Midbrain (tissue), 1 donor: ENCODE measurements at places on chromosomes 7 and 10.
A peak's percentile ranks its signal among the peaks of the same experiment; 100 is the strongest.

DNA sequence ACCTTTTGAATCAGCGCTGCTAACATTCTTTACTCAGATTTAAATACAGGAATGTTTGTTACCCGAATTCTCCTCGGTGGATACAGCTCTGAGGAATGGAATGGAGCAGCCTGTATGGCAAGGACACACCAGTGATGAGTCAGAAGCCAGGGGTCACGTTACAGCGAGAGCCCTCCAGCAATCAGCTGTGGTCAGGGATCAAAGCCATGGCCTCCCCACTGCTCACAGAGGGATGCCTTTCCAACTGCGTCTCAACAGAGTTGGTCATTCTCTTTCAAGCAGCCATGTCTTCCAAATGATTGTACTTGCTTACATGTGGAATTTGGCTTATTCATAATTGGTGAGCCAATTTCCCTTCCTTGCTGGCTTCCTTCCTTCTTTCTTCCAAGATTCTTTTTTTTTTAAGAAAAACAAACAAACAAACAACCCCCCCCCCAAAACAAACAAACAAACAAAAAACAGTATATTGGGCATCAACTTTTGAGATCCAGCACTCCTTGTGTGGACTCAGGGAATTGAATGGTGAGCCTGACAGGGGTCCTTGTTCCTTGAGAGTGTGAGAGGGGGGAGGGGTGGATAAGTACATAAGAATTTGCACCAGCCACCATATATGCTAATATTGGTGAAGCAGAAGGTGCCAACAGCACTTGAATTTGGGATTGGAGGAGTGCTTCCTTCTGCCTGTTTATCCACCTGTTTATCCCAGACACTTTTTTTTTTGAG, 100.2 kb downstream of the ATXN7L1 start:
- no peak for DNase-seq

DNA sequence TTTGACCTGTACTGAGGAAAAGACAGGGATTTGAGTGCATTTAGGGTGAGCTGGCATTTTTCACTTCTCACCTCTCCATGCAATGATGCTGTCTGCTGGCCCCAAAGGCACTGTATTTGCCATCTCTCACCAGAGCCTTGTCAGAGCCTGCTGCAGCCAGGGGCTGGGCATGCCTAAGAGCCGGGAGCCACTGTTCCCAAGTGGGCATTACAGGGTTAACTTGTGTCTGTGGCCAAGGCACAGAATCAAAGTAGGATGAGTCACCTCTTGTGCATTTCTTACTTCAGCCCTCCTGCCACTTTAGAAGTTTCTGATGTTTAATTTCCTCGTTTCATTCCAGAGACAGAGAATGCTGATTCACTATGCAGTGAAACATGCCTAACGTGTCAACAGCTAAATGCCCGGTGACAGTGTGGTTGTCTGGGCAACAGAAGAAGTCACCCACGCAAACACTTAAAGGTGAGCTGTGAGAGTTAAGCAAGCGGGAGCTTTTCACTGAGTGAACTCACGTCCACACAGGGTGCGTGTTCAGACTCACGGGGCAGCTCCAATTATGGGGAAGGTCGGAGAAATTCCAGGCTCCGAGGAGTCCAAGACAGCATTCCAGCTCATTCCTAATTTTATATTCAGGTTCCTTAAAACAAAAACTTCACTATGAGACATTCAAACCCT, 57.1 kb upstream of the IGFBP3 start:
- DNase-seq, result no peak

DNA sequence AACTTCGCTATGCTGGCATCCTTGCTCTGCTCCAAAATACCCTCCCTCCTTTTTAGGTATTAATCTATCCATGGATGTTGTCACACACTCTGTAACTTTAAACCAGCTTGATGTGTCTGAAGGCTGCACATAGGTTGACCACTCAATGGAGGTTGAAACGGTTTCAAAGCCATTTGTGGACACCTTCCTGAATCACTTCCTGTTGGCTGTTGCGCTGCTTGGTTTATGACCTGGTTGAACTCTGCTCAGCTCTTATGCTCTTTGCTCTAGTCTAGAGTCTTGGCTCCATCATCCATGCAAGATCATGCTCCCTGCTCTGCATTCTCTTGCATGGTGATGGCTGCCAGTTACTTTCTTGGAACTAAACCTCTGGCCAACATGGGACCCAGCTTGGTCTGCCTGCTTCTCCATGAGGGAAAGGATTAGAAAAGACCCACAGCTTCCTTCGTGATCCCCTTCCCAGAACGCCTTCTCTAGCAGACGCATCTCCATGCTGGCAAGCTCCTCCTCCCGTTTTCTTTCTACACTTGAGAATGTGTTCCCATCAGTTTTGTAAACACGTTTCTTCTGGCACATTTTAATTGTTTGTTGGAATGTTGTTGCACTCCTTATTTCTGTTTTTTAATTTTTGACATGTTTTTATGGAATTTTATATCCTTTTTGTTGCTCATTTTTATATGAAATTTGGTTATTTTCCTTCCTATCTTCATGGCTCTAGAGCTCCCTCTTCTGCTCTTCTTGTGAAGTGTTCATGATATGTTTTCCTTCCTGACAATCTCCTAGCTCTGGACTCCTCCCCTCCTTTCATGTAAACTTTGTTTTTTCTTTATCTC, 149.8 kb downstream of the XPNPEP1 start:
- DNase-seq, result no peak

DNA sequence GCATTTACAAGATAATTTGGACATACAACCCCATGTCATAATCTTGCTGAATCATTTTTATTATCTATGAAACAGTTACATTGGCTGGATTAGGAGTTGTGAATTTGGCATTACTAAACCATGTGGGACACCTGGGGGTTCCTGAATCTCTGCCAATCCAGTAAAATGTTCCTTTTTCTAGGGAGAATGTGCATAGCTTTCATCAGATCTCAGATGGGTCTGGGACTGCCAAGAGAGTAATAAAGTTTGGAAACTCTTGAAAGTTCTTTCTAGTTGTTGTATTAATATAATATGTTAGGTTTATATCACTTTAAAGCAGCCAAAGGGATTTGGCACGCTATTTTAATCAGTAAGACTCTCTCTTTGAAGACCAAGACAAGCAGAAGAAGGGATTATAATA, 62.7 kb downstream of the SEMA3E start:
- no peak for DNase-seq

DNA sequence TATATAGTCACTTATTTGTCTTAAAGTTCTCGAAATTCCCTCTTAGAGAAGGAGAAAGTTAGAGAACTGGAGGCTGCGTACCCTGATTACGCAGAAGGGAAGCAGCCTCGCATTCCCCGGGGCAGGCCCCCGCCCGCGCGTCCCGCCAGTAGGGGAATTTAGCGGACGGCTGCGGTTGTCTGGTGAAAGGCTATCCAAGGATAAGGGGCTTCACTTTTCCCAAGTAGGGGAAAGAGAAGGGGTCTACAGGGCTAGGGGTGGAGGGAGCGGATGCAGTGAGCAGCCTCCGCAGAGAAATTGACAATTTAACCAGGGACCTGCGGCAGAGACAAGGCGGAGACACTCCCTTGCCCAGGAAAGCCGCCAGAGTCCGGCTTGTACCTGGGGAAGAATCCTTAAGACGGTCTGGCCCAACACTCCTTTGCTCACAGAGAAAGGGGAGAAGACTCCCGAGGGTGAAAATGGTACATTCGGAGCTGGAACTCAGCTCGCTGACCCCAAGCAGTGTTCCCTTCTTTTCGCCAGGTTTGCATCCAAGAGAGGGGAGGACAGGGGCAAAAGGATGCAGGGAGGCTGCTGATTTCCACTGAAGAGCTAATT, 994 bp upstream of the MAGI2 start:
- DNase-seq, result peak; percentile 86

- no peak for DNase-seq
Observed at GRCh38 chr7:2093215-2093842, 139.4 kb downstream of the MAD1L1 start.

- DNase-seq, result no peak
Observed at GRCh38 chr7:132536654-132537395, 39.4 kb downstream of the PLXNA4 start.

DNA sequence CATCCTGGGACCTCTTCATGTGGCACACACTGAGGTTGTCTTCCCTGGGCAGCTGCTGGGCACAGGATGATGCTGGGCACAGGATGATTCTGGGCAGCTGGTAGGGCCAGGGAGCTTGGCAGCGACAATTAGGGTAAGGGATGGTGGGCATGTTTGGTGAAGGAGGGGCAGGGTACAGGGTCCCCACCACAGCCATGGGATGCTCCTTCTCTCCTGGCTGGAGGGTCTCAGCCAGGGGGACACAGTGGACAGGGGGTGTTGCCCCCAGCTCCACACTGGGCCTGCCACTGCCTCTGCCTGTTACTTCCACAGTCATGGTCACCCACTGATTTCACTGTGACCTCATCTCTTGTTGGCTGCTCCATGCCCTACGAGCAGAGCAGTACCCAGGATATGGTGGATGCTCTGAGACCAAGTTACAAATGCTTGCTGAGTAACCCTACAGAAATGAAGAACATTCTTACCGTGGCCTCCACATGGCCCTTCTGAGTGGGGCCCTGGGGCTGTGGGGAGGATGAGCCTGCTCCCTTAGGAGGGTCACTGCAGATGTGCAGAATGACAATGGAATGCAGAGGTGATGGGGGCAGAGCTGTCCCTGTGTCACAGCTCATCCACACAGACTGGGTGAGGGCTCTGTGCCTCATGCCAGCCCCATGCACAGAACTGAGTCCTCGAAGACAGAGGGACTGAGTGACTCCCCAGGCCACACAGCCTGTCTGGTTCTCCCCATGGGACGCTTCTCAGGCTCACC, 28.4 kb upstream of the RET start:
- DNase-seq, result no peak

DNA sequence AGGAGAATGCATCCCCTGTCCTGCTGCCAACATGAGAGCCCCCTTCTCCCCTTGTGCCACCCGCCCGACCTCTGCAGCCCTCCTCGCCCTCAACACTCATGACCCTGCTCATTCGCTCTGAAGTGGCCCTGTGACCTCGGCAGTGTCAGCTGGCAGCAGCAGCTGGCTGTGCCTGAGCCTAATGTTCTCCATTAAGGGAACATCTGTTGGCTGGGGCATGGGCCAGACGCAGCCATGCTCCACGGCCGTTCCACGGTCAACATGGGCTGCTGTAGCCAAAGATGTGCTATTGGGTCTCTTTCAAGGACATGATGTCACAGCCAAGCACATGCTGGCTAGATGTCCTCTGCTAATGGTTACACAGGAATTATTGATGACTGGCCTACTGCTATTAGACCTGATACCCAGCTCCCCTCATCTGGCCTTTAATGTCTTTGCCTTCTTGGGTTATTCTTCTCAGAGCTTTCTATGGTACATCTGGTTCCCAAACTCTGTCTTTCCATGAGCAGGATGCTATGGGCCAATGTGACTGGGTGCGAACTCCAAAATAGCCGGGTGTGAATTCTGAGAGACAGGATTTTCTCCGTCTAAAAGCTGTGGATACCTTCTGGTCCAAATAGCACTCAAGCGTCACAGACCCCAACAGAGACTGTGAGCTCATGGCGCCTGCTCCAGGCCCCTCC, 22.4 kb downstream of the ADCYAP1R1 start:
- no peak for DNase-seq
